HuH-7 (cell line): ENCODE measurements at places on chromosomes 5 and 9.

- DNase-seq: no peak
These were observed 6.2 kb downstream of the COL27A1 start for GRCh38 chr9:114161513-114161912.

DNA sequence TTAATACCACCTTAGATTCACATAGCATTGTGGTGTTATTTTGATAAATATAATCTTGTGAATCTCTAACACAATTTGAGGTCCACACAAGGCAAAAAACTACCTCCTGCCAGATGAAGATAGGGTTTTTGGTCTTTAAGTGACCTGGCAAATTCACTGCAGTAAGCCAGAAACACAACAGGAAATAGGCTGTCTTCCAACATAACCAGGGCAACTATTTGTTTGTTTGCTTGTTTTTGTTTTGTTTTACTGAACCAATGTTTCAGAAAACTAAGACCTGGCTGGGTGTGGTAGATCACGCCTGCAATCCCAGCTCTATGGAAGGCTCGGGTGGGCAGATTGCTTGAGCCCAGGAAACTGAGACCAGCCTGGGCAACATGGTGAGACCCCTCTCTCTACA, 95.5 kb downstream of the USP20 start:
- DNase-seq: no peak

GRCh38 chr5:57939335-57939734, 456.7 kb upstream of the ACTBL2 start:
- no peak for DNase-seq

DNA sequence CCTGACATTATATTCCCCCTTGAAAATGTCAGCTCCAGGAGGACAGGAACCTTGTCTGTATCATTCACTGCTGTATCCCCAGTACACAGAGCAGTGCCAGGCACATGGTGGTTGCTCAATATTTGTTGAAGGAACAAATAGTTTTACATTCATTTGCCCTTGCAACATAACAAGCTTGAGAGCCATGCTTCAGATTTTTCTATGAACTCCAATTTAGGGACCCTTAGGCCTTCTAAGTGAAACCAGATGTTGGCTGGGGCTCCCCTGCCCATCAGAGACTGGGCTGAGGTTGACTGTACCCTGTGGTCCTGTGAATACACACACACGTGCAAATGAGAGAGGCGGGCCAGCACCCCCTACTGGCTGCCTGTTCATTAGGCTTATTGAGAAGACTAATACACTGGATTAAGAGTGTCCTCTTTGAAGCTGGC, 214.9 kb upstream of the WWC1 start:
- DNase-seq: peak; percentile 18

GRCh38 chr5:161697001-161697400, 11.5 kb downstream of the GABRA6 start:
- DNase-seq: no peak

GRCh38 chr5:11384441-11385250, 519.6 kb downstream of the CTNND2 start:
- DNase-seq: no peak

- DNase-seq: peak; percentile 46
These were observed 38.8 kb downstream of the CARTPT start for GRCh38 chr5:71757590-71758543.

- no peak for DNase-seq
These were observed 374.4 kb upstream of the SGCD start for GRCh38 chr5:155952486-155953089.

GRCh38 chr9:35446012-35446411, 43.9 kb upstream of the RUSC2 start:
- no peak for DNase-seq

DNA sequence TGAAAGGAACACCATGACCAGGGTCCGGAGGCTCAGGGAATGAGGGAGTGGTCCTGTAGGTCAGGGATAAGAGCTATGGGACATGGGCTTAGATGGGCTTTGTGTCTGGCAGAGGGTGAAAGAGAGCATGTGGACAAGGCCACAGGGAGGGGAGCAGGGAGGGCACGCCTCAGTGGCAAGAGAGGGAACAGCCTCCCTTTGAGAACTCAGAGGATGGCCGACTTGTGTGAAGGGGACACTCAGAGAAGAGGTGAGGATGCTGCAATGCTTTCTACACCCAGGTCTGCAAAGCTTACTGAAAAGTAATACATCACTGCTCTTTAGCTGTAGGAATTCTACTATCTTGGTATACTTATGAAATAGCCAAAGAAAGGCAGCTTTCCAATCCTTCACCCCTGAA, 23.5 kb downstream of the MED10 start:
- no peak for DNase-seq

DNA sequence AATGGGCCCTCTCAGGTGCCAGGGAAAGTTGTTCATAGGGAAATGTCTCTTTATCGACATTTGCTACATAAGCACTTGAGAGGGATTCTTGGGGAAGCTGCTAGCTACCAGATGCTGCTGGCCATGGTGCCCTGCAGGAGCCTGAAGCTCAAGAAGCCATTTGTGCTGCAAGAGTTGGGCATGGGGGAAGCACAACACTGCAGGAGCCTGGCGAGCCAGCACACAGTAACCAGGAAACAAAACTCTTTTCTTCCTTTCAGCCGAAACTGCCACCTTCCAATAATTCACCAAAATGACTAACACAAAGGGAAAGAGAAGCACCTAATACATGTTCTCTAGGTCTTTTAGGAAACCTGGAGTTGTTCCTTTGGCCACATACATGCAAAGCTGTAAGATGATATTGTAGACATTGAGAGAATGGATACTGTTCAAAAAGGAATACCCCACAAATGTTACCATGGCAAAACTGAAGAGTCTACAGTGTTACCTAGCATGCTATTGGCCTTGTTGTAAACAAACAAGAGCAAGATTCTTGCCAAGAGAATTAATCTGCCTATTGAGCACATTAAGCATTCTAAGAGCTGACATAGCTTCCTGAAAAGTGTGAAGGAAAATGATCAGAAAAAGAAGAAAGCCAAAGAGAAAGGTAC, 26.1 kb upstream of the LARP1 start:
- DNase-seq: no peak

DNA sequence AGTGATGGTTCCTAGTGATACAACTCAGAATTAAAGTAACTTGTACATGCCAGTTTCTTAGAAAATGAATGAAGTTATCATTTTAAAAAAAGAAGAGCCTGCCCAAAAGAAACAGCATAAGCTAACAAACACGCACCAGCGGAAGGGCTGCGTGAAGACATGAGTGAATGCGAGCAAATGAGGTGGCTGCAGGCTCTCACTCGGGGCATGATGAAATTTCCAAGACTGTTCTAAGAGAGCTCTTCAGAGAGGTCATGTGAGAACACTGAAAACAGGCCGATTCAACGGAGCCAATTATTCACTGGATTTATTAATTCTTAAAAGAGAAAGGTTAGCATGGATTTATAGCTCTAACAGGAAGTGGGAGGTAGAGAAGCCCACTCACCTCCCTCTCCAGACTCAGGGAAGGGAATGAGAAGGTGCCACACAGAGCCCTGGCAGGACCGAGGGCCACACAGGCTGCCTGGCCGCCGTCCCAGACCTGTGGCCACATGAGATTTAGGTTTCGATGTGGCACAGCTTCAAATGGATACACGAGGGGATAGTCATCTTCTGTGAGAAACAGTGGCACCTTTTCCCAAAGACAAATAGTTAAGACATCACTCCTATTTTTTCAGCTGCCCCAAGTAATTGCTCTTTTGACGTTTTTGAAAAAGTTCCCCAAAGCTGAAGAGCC, 55.5 kb downstream of the HABP4 start:
- DNase-seq: no peak
